Ammon's horn (tissue), 1 donor: ENCODE measurements at places on chromosomes 12 and 14.
A peak's percentile ranks its signal among the peaks of the same experiment; 100 is the strongest.

DNA sequence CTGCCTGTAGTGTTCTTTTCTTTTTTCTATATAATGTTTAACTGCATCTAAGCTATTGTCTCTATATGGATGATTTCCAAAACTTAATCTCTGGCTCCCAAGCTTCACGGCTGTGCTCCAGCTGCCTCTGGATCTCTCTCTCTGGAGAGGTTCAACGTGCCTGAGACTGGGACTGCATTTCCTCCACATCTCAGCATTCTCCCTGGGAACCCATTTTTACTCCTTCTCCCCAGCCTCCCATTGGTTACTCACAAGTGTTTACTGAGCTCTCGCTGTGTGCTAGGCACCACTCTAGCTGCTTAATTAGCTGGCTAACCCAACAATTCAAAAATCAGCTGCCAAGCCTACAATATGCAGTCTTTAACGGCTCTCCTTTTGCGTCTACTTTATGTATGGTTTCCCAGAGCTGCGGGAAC, 34.7 kb downstream of the FBXL14 start:
- no peak for DNase-seq

DNA sequence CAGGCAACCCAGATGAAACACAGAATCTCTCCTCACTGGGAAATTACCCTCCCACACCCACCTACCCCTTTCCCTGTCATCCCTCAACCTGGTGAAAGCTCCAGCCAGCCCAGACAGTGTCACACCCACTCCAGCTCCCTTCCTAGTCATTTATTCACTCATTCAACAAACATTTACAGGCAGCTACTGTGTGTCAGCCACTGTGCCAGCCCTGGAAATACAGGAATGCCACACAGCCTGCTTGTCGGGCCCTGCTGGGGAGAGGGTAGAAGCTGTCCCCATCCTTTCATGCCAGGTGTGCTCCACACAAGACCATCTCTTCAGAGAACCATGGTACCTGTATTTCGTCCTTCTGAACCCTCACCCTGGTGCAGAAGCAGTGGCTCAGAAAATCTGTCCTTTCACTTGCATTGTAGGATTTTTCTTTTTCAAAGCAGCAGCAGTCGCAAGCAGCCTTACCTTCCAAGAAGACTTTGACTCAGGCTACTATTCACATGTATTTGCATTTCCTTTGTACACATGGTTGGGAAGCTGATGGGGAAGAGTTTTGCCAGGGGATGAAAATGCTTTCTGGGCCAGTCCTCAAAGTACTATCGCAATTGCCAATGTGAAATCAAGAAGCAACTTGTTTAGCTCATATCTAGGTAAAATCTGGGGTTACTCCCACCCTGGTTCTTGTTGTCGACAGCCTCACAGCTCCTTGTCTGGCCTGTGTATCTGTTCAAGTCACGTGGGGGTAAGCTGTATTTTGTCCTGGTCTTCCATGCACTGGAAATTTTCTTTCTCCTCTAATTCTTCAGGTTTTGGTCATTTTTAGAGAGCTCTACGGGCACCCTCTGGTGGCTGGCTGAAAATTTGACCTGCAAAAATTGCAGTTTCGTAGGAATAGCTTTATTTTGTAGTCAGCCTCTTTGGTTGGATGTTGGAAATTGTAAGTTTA, 147.4 kb upstream of the EGLN3 start:
- DNase-seq, result peak; percentile 64

GRCh38 chr12:52575948-52576347, 2.3 kb upstream of the KRT74 start:
- DNase-seq, result no peak

DNA sequence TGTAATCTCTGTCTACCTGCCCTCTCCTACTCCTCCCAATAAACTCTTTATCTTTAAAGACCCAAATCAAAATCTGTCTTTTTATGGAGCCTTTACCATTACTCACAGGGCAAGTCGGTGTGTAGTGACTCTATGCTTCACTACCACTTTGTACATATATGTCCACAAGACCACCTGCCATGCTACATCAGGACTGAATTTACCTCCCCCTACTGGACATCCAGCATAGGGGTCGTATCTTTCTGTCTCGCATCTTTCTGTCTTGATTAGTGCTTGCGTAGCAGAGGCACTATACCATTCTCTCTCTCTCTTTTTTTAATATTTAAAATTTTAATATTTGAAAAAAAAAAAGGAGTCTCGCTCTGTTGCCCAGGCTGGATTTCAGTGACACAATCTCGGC, 587.5 kb downstream of the SOX5 start:
- no peak for DNase-seq

DNA sequence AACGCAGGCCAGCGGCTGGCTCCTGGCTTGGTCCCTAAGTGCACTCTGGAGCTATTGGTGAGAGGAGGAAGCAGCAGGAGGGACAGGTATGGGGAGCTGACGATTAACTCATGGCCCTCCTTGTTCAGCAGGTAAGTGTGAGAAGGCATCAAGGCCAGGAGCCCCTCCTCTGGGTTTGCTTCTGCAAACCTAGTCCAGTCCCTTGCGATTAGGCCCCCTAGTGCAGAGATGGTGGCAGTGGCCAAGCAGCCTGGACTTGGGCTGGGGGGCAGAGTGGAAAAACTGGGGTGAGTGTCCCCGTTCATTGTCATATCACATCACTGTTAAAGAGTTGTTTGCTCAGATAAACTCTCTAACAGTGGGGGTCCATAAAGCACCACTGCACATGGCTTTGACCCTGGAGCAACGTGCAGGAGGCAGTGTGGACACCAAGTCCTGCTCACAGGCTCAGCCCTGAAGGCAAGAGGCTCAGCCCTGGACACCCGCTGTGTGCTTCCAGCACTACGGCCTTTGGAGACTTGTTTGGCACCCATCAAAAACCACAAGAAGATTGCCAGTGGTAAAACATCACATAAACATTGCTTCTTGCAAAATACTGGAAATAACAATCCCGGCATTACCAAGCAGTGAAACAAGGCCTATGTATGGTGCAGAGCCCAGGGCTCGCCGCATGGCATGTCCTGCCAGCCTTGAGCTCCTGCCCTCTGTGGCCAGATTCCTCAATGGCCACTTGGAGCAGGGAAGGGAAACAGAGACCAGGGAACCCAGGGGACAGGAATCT, 184.3 kb upstream of the RTL1 start:
- no peak for DNase-seq

- DNase-seq, result no peak
These were observed 276.5 kb downstream of the ZFP36L1 start for GRCh38 chr14:68516342-68516741.

DNA sequence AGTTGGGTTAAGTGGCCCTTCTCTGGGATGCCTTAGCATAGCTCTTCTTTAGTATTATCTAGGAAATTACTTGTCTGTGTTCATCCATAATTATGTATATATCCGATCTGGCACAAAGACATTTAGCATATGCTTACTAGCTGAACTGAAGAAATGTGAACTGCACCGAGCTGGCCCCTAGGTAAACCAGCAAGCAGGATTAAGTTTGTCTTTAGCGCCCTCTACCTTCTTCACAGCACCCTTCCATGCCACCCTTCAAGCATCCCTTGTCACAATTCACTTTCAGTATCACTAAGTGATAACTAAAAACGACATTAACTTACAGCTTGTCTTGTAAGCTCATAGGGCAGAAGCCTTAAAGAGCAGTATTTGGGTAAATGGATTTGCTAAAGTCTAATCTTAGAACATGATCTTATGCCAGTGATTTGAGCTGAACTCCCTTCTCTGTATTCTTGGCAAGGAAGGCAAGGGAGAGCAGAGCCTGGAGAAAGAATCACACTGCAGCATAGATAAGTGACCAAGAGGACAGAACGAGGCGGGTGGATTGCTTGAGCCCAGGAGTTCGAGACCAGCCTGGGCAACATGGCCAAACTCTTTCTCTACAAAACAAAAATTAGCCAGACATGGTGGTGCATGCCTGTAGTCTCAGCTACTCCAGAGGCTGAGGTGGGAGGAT, 2.6 kb upstream of the HAL start:
- DNase-seq, result peak; percentile 84

- no peak for DNase-seq
These were observed 20.1 kb downstream of the TSPAN9 start for GRCh38 chr12:3097186-3097804.

DNA sequence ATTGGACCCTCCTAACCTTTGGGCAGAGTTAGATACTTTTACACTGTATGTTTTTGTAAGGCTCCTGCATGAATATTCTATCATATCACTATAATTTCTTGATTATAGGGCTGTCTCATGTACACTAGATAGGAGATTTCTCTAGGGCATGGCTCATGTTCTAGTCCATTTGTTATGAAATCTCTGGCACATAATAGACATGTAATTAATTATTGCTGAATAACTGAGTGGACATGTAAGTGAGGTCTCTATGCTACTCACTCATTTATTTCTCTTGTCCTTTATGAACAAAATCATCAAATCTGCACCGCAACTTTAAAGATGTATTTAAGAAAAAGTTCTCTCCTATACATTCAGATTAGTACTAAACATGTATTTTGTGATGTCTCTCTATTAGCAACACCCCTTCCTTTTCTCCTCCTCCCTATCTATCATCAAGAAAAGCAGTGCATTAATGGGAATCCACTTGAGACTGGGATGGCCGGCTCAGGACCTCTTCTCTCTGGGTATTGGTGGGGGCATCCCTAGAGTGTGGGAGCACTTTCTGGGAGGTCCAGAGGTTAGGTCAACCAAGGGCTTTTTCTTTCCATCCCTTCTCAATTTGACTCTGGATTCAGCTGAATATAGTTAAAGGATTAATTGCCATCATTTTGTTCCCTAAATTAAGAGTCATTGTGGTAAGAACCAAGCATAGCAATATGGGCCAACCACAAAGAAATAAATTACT, 168.0 kb upstream of the HMGA2 start:
- no peak for DNase-seq

DNA sequence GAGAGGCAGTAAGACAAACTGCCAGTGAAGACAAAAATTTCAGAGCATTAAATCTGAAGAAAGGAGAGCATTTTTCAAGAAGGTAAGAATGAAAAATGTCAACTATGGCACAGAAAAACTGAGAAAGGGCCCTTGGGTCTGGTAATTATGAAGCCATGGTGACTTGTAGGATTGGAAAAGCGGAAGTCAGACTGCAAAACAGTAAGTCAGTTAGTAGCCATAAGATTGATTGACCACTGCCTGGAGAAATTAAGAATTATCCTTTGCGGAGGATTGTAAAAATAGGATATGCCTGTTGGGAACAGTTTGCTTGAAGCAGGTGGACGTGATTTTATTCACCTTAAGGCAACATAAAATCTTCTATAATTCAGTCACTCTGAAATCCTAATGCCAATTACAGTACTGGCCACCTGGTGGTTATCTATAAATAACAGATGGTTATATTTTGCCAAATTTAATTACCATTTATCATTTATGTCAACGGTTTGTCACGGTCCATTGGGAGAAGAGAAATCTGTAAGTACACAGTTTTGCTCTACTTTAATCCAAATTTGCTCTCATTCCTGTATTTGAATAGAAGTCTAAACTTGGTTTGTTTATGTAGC, 127.1 kb upstream of the CNTN1 start:
- DNase-seq, result no peak

DNA sequence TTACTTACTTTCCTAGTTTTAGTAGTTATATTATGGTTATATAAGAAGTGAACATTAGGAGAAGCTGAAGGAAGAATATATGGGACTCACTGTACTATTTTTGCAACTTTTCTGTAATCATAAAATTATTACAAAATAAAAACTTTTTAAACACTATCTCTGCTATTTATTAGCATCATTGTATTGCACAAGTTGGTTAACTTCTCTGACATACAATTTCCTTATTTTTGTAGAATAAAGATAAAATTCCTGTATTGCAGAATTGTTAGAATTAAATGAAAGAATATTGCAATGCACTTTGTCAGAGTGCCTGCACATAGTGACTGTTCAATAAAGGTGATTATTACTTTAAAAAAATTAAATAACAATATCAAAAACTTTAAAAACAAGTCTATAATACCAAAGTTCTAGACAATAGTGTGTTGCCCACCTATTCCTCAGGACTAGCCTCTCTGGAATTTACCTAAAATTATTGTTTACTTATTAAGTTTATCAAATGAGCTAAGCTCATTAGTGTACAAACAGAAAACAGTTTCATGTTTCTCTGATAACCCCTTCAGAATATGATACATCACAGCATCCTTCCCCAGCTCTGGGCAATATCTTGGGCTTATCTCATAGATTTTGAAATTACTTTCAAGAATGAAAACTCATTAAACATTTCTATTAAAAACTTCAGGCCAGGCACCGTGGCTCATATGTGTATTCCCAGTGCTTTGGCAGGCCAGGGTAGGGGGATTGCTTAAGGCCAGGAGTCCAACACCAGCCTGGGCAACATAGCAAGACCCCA, 77.4 kb upstream of the TMPO start:
- DNase-seq, result no peak

DNA sequence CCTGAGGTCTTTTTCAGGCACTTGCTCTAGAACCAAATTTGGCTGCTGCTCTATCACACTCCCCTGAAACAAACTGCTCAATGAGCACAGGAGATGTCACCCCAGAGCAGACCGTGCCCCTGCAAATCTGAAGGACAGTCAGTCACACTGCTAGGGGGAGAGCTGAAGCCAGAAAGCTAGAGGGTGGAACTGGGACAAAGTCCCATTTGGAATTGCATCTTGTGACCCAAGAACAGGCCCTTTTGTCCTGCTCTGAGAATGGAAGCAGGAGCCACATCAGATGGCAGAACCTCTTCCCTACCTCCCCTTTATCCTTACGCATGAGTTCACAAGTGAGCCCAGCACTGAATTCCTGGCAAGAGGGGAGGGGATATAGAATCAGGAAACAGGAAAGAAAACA, 64.7 kb downstream of the MAP3K9 start:
- DNase-seq, result no peak

GRCh38 chr14:64000749-64001148, 147.9 kb downstream of the SYNE2 start:
- DNase-seq, result no peak

DNA sequence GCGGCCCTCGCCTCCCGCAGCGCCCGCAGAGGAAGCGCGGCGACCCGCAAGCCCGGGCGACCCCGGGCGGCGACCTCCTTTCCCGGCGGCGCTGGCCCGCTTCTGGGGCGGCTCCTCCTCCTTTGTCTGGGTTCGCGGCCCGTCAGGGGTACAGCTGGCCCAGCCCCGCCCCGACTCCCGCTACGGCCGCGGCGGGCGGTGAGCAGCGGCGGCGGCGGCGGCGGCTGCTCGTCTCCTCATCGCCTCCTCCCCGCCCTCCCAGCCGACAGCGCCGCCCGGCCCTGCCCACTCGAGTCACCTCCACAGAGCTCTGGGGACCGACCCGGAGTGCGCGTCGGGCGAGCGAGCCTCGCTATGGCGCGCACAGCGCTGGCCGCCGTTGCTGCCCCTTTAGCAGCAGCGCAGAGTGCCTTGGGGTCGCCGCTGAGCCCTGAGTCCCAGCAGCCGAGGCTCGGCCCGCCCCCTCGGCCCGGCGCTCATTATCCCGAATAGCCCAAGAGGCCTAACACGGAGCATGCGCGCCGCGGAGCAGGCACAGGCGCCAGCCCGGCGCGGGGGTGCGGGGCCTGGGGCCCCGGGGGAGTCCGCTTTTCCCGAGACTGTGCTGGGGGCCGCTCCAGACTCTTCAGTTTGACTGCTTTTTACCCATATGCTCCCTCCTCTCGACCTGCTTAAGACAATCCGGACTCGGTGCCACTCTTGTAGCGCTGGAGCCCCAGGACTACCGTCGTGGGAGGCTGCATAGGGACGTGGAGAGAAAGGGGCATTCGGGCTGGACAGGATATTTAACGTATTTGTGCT, at the start of gene SOS2:
TSS of gene SOS2 (minus strand) at position 104 of the 801 bp plus-strand sequence. CDS start 295 bp downstream, outside the sequence.
- DNase-seq, result peak; percentile 91

GRCh38 chr12:113184098-113184899, 979 bp downstream of the DDX54 start:
- no peak for DNase-seq

- no peak for DNase-seq
These were observed 243.5 kb upstream of the CAND1 start for GRCh38 chr12:67025543-67026114.

- DNase-seq, result no peak
These were observed 32.8 kb downstream of the SIX1 start for GRCh38 chr14:60616461-60616959.

- no peak for DNase-seq
These were observed 56.6 kb downstream of the RNF34 start for GRCh38 chr12:121456551-121456950.
